ENCODE measurements at places on chromosomes 2 and 18. TPM values are rescaled to one million over a fixed set of nuclear protein-coding genes. Genes with fewer than 3 reads are reported as not detected.

The EGR4 gene
- not detected for total RNA-seq

The CAPN14 gene
- total RNA-seq = not detected

The GRHL1 gene
- total RNA-seq = 0.43 TPM

DNA sequence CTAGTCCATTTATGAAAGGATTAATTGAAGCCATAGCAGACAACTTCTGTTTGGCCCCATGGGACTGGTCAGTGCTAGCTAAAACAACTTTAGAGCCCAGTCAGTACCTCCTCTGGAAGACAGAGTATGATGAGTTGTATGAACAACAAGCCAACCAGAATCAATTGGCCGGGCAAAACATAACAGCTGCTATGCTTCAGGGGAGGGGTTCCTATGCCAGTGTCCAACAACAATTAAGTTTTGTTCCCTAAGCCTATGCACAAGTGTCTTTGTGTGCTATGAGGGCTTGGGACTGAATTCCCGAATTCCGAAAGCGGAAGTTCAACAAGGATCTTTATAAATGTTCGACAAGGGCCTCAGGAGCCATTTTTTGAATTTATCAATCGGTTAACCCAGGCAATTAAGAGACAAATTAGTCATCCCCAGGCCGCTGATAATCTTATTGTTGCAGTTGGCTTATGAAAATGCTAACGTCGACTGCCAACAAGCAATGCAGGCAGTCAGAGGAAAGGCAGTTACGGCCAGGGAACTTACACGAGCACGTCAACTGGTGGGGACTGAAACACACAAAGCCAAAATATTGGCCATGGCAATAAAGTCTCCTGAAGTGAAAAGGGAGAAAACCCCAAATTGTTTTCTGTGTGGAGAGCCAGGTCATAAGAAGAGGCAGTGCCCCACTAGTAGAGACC is 57.9 kb downstream of the ZNF638 start:
- H3K27me3 ChIP-seq = no peaks in the 10 kb centered on the region

GRCh38 chr18:44128365-44128764 is 552.3 kb upstream of the SETBP1 start:
- no peak for DNase-seq
- H3K27me3 ChIP-seq = no peaks in the 10 kb centered on the region
